Neural progenitor cell (in vitro differentiated cells): ENCODE measurements at places on chromosomes 4 and X.
A peak's percentile ranks its signal among the peaks of the same experiment; 100 is the strongest.

DNA sequence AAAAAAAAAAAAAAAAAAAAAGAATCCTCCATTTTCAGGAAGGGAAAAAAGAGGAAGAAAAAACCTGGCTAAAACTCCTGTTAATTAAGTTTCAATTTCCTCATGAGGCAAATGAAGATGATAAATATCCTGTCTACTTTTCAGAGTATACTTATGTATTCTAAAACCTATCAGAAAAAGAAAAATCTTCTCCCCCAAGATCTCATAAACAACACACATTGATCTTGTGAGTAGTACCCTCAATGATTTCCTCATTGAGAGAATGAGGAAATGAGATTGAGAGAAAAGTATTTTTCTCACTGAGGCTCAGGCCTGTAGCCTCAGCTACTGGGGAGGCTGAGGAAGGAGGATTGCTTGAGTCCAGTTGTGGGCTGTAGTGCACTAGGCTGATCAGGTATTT, 146.7 kb downstream of the TET2 start:
- no peaks in the 10 kb centered on the region for H3K4me1 ChIP-seq
- no peaks in the 10 kb centered on the region for H3K27me3 ChIP-seq
- no peak overlapping the region for H3K27ac ChIP-seq
- no peak for DNase-seq

DNA sequence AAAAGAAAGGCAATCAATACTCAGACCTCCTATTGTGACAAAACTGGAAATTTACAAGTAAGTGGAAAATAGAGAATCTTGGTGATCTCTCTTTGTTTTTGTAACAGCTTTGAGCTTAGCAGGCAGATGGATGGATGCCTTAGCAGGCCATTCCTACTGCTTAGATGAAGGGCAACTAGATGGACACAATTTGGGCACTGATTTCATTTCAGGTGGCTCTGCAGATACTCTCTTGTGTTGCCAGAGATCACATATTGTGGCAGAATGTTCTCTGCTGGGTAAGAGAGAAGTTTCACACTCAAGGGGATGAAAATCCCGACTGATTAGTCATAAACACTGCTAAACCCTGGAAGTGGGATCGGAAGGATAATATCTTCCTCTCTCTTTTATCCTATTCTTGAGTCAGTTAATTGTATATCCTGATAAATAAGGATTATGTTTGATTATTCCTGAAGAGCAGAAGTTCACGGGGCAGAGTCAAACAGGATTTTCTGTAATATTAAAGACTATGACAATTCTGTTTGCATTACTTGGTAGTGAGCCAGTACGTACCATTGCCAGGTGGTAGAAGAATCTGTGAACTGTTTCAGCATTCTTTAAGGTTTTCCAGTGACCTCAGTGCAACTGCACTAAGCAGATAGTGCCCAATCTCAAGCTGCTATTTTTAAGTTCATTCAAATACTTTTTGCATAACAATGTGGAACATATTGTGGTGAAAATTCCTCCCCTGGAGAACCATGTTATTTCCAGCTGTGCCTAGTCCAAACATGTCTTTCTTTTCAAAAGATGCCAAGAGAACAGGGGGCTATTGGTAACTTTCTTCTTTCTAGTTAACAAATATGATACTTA, 974.3 kb downstream of the FSTL5 start:
- DNase-seq = no peak
- H3K27ac ChIP-seq = no peak overlapping the region
- no peaks in the 10 kb centered on the region for H3K36me3 ChIP-seq
- no peaks in the 10 kb centered on the region for H3K4me1 ChIP-seq
- no peak overlapping the region for H3K4me3 ChIP-seq
- no peaks in the 10 kb centered on the region for H3K27me3 ChIP-seq

- H3K27me3 ChIP-seq = no peaks in the 10 kb centered on the region
- no peaks in the 10 kb centered on the region for H3K36me3 ChIP-seq
- H3K27ac ChIP-seq = peak overlapping the region; percentile 26
- peaks cover 21% of the 10 kb centered on the region for H3K4me1 ChIP-seq
- DNase-seq = no peak
Observed at GRCh38 chr4:48369771-48370170, 28.4 kb downstream of the SLAIN2 start.

- H3K27ac ChIP-seq = no peak overlapping the region
- no peaks in the 10 kb centered on the region for H3K4me1 ChIP-seq
- no peaks in the 10 kb centered on the region for H3K27me3 ChIP-seq
- no peak for DNase-seq
- no peaks in the 10 kb centered on the region for H3K36me3 ChIP-seq
Observed at GRCh38 chrX:88621278-88621677, 125.7 kb upstream of the CPXCR1 start.

DNA sequence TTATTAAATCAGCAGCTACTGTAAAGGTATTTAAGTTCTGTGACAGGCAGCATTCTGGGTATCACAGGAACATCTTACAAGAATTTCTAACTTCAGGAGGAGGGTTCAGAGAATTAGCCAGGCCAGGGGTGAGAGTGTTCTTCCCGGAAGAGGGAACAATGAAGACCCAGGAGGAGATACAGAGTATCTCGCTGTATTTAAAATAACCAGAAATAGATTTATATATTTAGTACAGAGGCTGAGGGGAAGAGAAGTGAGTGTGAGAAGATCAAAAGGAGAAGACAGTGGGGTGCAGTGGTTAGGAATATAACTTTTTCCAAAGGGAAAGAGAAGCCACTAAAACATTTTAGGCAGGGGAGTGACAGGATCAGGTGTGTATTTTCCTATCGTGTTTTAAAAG, 186.8 kb downstream of the RAPGEF2 start:
- no peak for DNase-seq
- no peak overlapping the region for H3K4me3 ChIP-seq
- H3K4me1 ChIP-seq = peaks cover 7% of the 10 kb centered on the region
- H3K36me3 ChIP-seq = no peaks in the 10 kb centered on the region
- no peaks in the 10 kb centered on the region for H3K27me3 ChIP-seq

- no peaks in the 10 kb centered on the region for H3K36me3 ChIP-seq
- DNase-seq = no peak
- no peak overlapping the region for H3K4me3 ChIP-seq
- no peaks in the 10 kb centered on the region for H3K27me3 ChIP-seq
- H3K4me1 ChIP-seq = no peaks in the 10 kb centered on the region
Observed at GRCh38 chrX:154840856-154841255, 6.4 kb upstream of the SMIM9 start.

GRCh38 chr4:155964016-155964891, 10.6 kb upstream of the CTSO start:
- H3K27ac ChIP-seq = no peak overlapping the region
- no peaks in the 10 kb centered on the region for H3K36me3 ChIP-seq
- H3K4me1 ChIP-seq = peaks cover 4% of the 10 kb centered on the region
- DNase-seq = no peak
- no peak overlapping the region for H3K4me3 ChIP-seq
- H3K27me3 ChIP-seq = no peaks in the 10 kb centered on the region

DNA sequence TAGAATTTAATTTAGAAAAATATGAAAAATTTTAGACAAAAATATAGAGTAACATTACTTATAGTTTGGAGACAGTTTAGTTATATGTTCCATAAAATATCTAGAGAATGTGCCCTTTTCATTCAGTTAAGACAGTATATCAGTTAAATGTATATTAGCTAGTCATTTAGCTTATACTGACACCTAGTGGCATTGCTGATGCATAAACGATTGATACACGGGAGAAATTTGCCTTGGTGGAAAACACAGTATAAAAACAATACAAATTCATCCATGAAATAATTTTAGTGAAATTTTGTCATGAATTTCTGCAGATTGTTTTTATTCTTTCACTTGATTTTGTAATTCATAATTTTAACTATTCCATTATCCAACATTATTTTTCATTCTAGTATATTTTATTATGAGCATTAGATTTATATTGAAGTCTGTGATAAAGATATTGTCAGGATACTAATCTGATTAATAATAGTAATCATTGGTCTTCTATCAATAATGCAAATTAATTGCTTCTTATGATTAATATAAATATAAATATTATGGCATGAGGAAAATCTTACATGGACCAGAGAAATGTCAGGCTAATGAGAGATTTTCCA, 219.0 kb downstream of the TLL1 start:
- no peaks in the 10 kb centered on the region for H3K4me1 ChIP-seq
- peak; percentile 65 for DNase-seq
- no peak overlapping the region for H3K4me3 ChIP-seq
- no peak overlapping the region for H3K27ac ChIP-seq
- no peaks in the 10 kb centered on the region for H3K27me3 ChIP-seq
- H3K36me3 ChIP-seq = no peaks in the 10 kb centered on the region

DNA sequence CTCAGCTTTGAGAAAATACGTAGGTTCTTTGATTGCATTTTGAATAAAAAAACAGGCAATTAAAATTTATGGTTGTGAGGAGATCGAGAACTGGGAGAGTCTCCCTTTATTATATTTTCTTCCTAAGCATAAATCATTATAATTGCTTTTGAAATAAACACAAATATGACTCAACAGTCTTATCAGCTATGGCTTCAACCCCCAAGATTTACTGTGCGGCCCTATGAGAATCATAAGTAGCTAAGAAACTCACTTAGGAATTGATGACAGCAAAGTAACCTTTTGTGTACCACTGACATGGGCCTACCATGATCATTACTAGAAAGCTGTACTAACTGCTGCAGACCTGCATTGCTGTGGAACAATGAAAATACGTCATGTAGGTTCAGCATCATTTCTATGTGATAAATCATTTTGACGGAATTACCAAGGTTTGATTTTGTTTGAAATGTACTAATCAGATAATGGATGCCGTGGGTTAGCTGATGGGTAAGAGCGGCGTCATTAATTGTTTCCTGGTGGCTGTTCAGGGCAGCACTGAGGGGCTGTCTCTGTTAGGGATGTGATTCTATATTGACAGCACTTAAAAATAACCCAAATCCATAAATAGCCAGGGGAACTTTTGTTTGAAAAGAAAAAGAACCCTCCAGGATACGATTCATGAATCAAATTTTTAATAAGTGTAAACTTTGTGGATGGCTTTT, 51.5 kb upstream of the GPRIN3 start:
- no peaks in the 10 kb centered on the region for H3K4me1 ChIP-seq
- no peak overlapping the region for H3K27ac ChIP-seq
- H3K36me3 ChIP-seq = no peaks in the 10 kb centered on the region
- no peak overlapping the region for H3K4me3 ChIP-seq
- H3K27me3 ChIP-seq = no peaks in the 10 kb centered on the region

DNA sequence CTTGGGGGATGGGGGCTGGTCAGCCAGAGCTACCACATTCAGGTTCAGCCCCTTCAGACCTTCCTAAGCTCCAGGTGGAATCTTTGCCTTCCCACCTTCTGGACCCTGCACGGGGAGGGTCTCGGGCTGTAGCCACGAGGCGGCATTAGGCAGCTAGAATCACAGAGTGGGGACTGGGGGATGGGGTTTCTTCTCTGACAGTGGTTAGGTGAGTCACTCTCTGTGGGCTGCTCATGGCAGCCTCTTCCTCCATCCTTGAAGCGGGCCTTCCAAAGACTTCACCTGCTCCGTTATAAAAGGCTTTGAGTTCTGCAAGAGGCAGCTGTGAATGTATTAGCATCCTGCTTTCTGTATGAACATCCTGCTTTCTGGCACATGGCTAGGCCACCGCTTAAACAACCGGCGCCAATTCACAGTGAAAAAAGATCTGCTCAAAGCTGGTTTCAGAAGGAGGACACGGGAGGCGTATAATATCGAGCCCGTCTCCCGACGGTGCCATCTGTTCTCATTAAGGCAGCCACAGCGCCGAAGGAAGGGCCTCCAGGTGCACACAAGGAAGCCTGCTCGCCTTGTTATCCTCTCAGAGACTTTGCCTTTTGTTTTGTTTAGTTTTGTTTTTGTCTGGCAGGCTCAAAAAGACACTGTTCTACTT, 74.3 kb upstream of the IGFBP7 start:
- H3K27me3 ChIP-seq = peaks cover 17% of the 10 kb centered on the region
- DNase-seq = no peak
- H3K27ac ChIP-seq = no peak overlapping the region
- no peaks in the 10 kb centered on the region for H3K36me3 ChIP-seq
- no peak overlapping the region for H3K4me3 ChIP-seq

- H3K36me3 ChIP-seq = no peaks in the 10 kb centered on the region
- no peaks in the 10 kb centered on the region for H3K4me1 ChIP-seq
- no peak for DNase-seq
- no peaks in the 10 kb centered on the region for H3K27me3 ChIP-seq
- no peak overlapping the region for H3K27ac ChIP-seq
Observed at GRCh38 chrX:129642641-129643040, 12.1 kb downstream of the APLN start.

GRCh38 chr4:105828074-105828473, 67.2 kb upstream of the NPNT start:
- H3K4me3 ChIP-seq = no peak overlapping the region
- no peak for DNase-seq
- H3K27ac ChIP-seq = no peak overlapping the region
- peaks cover 2% of the 10 kb centered on the region for H3K36me3 ChIP-seq
- peaks cover 3% of the 10 kb centered on the region for H3K4me1 ChIP-seq
- no peaks in the 10 kb centered on the region for H3K27me3 ChIP-seq

GRCh38 chr4:37464373-37465128, 220.0 kb downstream of the NWD2 start:
- no peaks in the 10 kb centered on the region for H3K27me3 ChIP-seq
- no peaks in the 10 kb centered on the region for H3K4me1 ChIP-seq
- no peak overlapping the region for H3K4me3 ChIP-seq
- no peak overlapping the region for H3K27ac ChIP-seq

DNA sequence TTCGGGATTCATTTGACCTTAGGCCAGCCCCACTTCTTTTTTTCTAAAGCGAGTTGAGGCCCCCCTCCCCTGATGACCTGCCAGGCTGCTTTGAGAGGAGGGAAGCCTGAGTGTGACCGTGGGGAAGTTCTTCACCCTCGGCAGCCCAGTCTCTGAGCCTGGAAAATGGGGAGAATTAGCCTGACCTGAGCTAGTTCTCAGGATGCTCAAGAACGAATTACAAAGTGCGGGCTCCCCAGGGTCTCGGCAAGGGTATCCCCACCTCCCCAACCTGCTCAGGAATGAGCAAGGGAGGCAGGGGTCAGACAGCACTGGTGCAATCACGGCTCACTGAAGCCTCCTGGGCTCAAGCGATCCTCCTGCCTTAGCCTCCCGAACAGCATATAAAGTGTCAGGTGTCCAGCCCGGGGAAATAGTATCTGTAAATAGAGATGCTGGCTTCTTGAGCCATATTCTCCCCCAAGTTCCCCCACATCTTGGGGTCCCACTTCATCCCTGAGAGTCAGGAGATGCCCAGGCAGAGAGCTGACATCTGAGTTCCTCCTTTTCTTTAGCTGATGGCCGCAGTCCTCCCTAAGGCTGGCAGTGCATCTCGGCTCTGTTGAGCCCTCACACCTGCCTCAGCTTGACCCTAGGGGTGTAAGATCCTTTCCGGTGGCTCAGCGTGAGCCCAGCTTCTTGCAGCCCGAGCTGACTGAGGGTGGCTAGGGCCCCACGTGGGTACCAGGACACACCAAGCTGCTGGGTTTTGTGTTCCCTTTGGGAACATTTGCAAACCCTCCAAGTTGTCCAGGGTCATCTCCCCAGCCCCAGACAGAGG, 1.6 kb downstream of the DUSP9 start:
- no peak overlapping the region for H3K27ac ChIP-seq
- no peak overlapping the region for H3K4me3 ChIP-seq
- H3K36me3 ChIP-seq = no peaks in the 10 kb centered on the region
- H3K4me1 ChIP-seq = peaks cover 3% of the 10 kb centered on the region

DNA sequence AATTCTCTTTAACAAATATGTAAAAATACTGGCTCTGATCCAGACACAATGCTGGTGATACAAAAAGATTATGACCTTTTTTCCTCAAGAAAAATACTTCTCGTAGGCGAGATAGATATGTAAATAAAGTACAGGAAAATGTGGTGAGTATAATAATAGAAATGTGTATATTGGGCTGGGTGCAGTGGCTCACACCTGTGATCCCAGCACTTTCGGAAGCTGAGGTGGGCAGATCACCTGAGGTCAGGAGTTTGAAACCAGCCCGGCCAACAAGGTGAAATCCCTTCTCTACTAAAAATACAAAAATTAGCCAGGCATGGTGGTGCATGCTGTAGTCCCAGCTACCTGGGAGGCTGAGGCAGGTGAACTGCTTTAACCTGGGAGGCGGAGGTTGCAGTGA, 55.0 kb downstream of the MRPL1 start:
- H3K4me1 ChIP-seq = no peaks in the 10 kb centered on the region
- no peaks in the 10 kb centered on the region for H3K27me3 ChIP-seq
- no peaks in the 10 kb centered on the region for H3K36me3 ChIP-seq
